ENCODE measurements at places on chromosomes 3 and 15. TPM values are rescaled to one million over a fixed set of nuclear protein-coding genes. Genes with fewer than 3 reads are reported as not detected.

- no peak overlapping the region for H3K27ac ChIP-seq
- H3K4me1 ChIP-seq: no peaks in the 10 kb centered on the region
- no peak for DNase-seq
- H3K4me3 ChIP-seq: no peak overlapping the region
These were observed 17.6 kb downstream of the EIF4E3 start for GRCh38 chr3:71707595-71707994.

DNA sequence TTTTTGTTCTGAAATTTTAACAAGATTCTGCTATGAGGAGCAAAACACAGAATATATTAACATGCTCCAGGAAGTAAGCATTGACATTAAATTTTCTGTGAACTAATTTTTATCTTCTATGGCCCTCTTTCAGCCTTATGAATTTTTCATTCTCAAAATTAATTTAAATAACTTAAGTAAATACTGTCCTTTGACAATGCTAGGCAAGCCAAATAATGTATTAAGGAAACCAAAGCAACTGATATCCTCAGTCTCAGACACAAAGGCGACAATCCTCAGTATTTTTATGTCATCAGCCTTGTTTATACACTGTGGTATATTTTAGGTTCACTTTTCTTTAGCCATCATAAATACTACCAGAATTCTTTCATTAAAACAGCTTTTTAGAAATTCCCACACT, 159.8 kb downstream of the CGGBP1 start:
- no peak overlapping the region for H3K4me3 ChIP-seq
- no peaks in the 10 kb centered on the region for H3K36me3 ChIP-seq
- H3K27ac ChIP-seq: no peak overlapping the region
- no peaks in the 10 kb centered on the region for H3K4me1 ChIP-seq
- no peaks in the 10 kb centered on the region for H3K27me3 ChIP-seq
- DNase-seq: no peak

- H3K4me1 ChIP-seq: peaks cover 3% of the 10 kb centered on the region
- H3K27me3 ChIP-seq: no peaks in the 10 kb centered on the region
- H3K36me3 ChIP-seq: no peaks in the 10 kb centered on the region
- H3K4me3 ChIP-seq: no peak overlapping the region
- no peak overlapping the region for H3K27ac ChIP-seq
These were observed 146.6 kb upstream of the PEX5L start for GRCh38 chr3:180183346-180183745.

GRCh38 chr15:81111510-81112470, 22.3 kb upstream of the CFAP161 start:
- no peaks in the 10 kb centered on the region for H3K36me3 ChIP-seq
- H3K27ac ChIP-seq: no peak overlapping the region
- no peaks in the 10 kb centered on the region for H3K4me1 ChIP-seq
- no peak for DNase-seq
- H3K4me3 ChIP-seq: no peak overlapping the region

DNA sequence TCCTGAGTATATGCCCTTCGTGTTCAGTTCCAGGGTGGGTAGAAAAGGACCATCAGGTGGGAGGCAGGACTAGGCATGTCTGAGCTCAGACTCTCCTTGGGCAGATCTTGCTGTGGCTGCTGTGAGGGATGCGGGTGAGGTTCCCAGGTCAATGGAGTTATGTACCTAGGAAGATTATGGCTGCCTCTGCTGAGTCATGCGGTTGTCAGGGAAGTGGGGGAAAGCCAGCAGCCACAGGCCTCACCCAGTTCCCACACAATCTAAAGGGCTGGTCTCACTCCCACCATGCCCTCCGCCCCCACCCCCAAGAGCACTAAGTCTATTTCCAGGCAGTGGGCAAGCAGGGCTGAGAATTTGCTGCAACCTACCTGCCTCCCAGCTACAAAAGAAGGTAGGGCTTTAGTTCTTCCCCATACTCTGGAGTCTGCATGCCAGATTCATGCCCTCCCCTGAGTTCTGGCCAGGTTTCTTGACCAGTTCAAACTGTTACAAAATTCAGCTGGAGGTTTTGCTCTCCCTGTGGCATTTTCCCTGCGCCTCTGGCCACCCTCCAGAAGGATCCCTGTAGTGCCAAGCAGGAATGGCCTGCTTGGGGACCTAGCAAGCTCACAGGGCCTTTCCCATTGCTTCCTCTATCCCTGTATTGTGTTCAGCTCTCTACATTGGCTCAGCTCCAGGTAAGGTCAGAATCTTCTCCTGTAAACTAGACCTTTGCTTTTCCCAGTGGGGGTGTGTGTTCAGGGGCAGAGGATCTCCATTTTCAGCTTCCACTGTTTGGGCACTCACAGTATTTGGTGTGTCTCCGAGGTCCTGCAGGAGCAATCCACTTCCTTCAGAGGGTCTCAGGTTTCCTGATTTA, 12.7 kb upstream of the TMCO5A start:
- no peak overlapping the region for H3K27ac ChIP-seq
- no peak overlapping the region for H3K4me3 ChIP-seq
- no peaks in the 10 kb centered on the region for H3K27me3 ChIP-seq
- H3K36me3 ChIP-seq: no peaks in the 10 kb centered on the region

GRCh38 chr15:63243101-63243500, 34.3 kb upstream of the APH1B start:
- no peak for DNase-seq
- no peaks in the 10 kb centered on the region for H3K4me1 ChIP-seq
- no peaks in the 10 kb centered on the region for H3K27me3 ChIP-seq
- H3K36me3 ChIP-seq: peaks cover 29% of the 10 kb centered on the region
- no peak overlapping the region for H3K4me3 ChIP-seq

GRCh38 chr3:123627673-123628670, 43.1 kb upstream of the HACD2 start:
- H3K27ac ChIP-seq: no peak overlapping the region
- DNase-seq: no peak
- H3K4me3 ChIP-seq: no peak overlapping the region
- no peaks in the 10 kb centered on the region for H3K27me3 ChIP-seq
- H3K4me1 ChIP-seq: peaks cover 4% of the 10 kb centered on the region

GRCh38 chr15:65289261-65289854, 2.7 kb upstream of the PARP16 start:
- H3K4me3 ChIP-seq: no peak overlapping the region
- no peak for DNase-seq
- H3K27me3 ChIP-seq: 0 out of 2 replicates have a peak, but pooled peaks cover 2% of the 10 kb centered on the region
- H3K27ac ChIP-seq: no peak overlapping the region
- peaks cover 2% of the 10 kb centered on the region for H3K4me1 ChIP-seq

GRCh38 chr15:29822684-29823459, 604 bp upstream of the TJP1 start:
- peaks cover 3% of the 10 kb centered on the region for H3K4me1 ChIP-seq
- no peaks in the 10 kb centered on the region for H3K27me3 ChIP-seq
- H3K27ac ChIP-seq: no peak overlapping the region
- DNase-seq: no peak

DNA sequence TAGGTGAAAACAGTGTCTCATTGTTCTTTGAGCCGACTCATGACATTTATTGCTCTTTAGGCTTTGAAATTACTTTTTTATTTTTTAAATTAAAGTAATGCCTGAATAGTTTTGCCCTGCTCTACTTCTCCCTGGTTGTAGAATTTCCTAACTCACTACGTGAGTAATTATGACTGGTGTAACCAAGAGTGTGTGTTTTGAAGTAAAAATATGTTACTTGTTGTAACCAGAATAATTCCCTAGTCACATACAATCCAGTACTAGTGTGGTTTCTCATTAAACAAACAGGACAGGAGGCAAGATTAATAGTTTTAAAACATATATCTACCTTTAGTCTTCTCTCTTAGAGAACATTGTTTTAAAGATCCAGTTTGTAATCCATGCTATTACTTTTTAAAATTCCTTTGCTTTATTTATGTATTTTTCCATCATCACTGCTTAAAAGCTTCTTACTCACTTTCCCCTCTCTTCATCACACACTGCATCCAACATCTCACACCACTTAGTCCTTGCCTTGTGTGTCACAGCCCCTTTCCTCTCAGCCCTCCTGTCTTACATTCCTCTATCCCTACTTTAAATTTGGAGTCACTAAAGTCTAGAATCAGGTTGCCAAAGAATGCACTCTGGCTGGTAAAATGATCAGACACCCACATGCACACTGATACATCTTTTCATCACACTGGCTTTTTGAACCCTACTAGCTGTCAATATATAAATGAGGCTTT, 219.7 kb downstream of the WNT5A start:
- H3K4me3 ChIP-seq: no peak overlapping the region
- H3K36me3 ChIP-seq: no peaks in the 10 kb centered on the region
- no peak overlapping the region for H3K27ac ChIP-seq
- H3K4me1 ChIP-seq: peaks cover 6% of the 10 kb centered on the region
- H3K27me3 ChIP-seq: no peaks in the 10 kb centered on the region

DNA sequence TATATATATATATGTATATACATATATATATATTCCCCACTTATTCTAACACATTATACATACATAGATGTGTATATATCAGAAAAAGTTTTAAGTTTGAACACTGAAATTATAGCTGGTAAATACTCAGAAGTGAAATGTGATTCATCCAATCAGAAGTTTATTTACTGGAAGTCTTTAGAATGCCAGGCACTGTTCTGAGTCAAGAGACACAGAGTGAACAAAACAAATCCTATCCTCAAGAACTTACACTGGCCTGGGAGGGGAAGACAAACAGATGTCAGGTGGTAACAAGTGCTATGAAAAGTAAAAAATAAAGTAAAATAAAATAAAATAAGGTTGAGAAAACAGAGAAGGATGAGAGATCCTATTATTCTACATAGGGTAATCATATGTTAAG, 13.4 kb downstream of the DHX36 start:
- H3K4me3 ChIP-seq: no peak overlapping the region
- H3K27me3 ChIP-seq: no peaks in the 10 kb centered on the region
- no peak for DNase-seq
- H3K4me1 ChIP-seq: no peaks in the 10 kb centered on the region

GRCh38 chr3:134614955-134615354, 35.9 kb downstream of the KY start:
- no peak for DNase-seq
- H3K4me1 ChIP-seq: no peaks in the 10 kb centered on the region
- H3K27ac ChIP-seq: no peak overlapping the region
- H3K36me3 ChIP-seq: no peaks in the 10 kb centered on the region
- H3K27me3 ChIP-seq: no peaks in the 10 kb centered on the region

DNA sequence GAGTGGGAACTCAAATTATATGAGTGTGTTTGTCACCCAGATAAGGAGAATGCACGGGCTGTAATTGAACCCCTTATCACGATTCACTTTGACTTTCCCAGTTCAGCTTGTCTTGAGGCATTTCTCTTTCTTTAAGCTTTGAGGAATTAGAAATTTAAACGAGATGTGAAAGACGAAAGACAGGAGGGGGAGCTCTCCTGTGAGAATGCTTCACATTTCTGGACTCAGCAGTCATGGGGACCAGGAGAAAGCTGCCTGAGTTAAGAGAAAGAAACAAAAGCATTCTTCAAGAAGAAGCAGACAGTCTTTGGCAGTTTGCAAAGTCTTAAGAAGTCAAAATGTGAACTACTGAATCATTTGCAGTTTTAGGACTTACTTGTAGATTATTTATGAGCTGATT, 205.6 kb downstream of the NECTIN3 start:
- H3K4me1 ChIP-seq: no peaks in the 10 kb centered on the region
- no peak overlapping the region for H3K27ac ChIP-seq
- DNase-seq: no peak
- H3K4me3 ChIP-seq: no peak overlapping the region
- no peaks in the 10 kb centered on the region for H3K27me3 ChIP-seq

DNA sequence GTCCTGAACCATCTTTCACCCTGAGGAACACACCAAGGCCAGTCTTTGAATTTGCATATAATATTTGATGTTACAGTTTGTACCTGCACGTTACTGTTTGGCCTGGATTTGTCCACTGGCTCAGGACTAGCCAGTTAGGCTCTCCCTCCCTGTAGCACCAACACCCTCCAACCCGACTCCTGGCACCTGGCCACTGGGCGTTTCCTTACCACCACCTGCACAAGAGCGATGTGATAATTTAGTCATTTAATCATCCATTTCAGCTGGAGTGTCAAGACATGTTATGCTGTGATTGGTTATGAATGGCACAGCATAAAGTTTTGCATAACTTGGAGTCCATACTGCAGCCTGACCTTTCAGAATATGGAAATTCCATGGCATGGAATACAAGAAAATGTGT, 242.4 kb downstream of the KCNMB2 start:
- no peaks in the 10 kb centered on the region for H3K27me3 ChIP-seq
- H3K4me1 ChIP-seq: no peaks in the 10 kb centered on the region
- DNase-seq: no peak
- no peak overlapping the region for H3K27ac ChIP-seq
- H3K36me3 ChIP-seq: no peaks in the 10 kb centered on the region
- H3K4me3 ChIP-seq: no peak overlapping the region

- H3K36me3 ChIP-seq: no peaks in the 10 kb centered on the region
- no peaks in the 10 kb centered on the region for H3K27me3 ChIP-seq
- no peak for DNase-seq
These were observed 22.1 kb downstream of the ARNT2 start for GRCh38 chr15:80426316-80426715.

- H3K36me3 ChIP-seq: no peaks in the 10 kb centered on the region
- H3K27ac ChIP-seq: no peak overlapping the region
- H3K4me3 ChIP-seq: no peak overlapping the region
- no peaks in the 10 kb centered on the region for H3K27me3 ChIP-seq
- DNase-seq: no peak
- H3K4me1 ChIP-seq: peaks cover 4% of the 10 kb centered on the region
These were observed 11.0 kb upstream of the FILIP1L start for GRCh38 chr3:100125161-100125938.

DNA sequence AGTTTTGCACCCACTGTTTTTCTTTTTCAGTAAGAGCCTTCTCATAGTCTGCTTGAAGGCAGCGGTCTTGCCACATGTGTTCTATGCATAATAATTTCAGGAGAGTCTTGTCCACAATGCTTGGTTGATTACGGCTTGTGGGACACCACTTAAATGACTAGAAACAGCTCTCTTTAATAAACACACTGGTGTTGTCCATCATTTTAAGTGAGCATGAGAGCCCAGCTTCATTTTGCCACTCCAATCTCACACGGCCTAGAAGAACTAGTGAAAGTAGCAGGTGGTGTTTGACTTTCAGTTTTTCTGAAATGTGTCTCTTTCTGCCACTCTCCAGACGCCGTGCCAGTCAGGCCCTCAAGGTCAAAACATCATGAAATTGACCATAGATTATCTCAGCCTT, 292.1 kb downstream of the LPP start:
- DNase-seq: no peak
- H3K27me3 ChIP-seq: no peaks in the 10 kb centered on the region
- H3K4me3 ChIP-seq: no peak overlapping the region
- no peak overlapping the region for H3K27ac ChIP-seq

The AMT gene
- total RNA-seq: 38.8 TPM

The CHRD gene
- 1.9 TPM for total RNA-seq

The TRANK1 gene
- total RNA-seq: 5.9 TPM

The GABRR3 gene
- not detected for total RNA-seq

The CACNA2D2 gene
- total RNA-seq: 28.1 TPM

Measured in H9 (cell line).